ENCODE measurements at places on chromosomes 1 and 21. TPM values are rescaled to one million over a fixed set of nuclear protein-coding genes. Genes with fewer than 3 reads are reported as not detected.

Gene SMPDL3B
- total RNA-seq, result not detected

DNA sequence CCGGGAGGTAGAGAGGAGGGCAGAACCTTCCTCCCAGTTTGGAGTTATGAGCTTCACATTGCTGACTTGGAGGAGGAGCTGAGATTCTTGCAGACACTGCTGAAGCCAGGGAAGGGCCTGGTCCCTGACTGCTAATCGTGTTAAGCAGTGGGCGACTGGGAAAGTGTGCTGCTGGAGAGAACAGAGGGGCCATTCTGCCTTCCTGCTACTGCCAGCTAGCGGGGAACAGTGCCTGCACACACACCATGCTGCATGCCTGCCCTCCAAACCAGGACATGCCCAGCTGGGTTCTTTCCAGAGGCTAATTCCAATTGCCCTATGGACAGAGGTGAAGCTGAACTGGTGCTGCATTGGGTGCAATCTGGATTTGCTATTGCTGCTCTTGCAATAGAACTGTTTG is 281.4 kb downstream of the AJAP1 start:
- H3K27me3 ChIP-seq, result no peaks in the 10 kb centered on the region
- DNase-seq, result no peak
- H3K27ac ChIP-seq, result no peak overlapping the region
- no peaks in the 10 kb centered on the region for H3K4me1 ChIP-seq
- H3K36me3 ChIP-seq, result no peaks in the 10 kb centered on the region
- no peak overlapping the region for H3K4me3 ChIP-seq

DNA sequence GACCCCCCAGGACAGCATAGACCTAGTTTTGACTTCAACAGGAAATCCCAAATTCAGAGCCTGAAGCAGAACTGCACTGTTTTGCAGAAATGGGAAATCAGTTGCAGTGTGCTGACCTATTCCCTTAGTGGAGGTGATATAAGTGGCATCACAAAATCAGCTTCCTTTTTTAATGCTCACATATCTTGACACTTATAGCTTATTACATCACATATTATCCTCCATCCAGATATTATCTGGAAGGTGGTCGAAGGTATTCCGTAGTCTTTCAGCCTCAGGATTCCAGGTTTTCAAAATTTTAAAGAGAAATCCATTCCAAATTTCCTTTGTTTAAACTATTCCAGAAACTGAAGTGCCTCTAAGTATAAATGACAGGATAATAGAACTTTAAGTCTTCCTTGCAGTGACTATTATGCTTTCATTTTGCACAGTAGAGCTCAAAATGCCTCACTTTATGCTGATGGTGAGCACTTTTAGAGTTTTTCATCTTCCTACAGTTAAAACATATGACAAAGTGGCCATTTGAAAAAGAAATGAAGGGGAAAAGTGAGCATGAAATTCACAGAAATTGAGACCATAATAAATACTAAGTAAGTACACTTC is 106.4 kb upstream of the DPYD start:
- H3K4me3 ChIP-seq, result no peak overlapping the region
- H3K4me1 ChIP-seq, result peaks cover 27% of the 10 kb centered on the region
- H3K27ac ChIP-seq, result no peak overlapping the region
- no peaks in the 10 kb centered on the region for H3K36me3 ChIP-seq

- no peak overlapping the region for H3K27ac ChIP-seq
- no peaks in the 10 kb centered on the region for H3K36me3 ChIP-seq
- no peak overlapping the region for H3K4me3 ChIP-seq
- H3K27me3 ChIP-seq, result 0 out of 2 replicates have a peak, but pooled peaks cover 2% of the 10 kb centered on the region
- no peak for DNase-seq
- H3K4me1 ChIP-seq, result no peaks in the 10 kb centered on the region
Observed at GRCh38 chr1:214124915-214125314, 137.1 kb downstream of the PROX1 start.

DNA sequence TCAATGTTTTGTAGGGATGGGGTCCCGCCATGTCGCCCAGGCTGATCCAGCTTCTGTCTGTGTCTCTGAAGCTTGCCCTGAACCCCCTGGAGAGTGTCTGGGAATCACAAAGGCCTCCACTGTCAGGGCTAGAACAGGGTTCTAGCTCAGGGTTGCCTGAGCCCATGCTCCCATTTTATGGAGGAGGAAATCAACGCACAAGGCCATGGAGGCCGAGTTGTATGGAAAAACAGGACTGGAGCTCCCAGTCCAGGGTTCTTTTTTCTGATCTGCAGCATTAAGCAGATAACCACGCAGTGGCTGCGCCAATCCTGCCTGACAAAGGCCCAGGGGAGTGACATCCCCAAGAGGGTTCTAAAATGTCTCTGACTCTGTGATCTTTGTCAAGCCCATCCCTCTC is 67.6 kb upstream of the NBPF3 start:
- no peaks in the 10 kb centered on the region for H3K36me3 ChIP-seq
- H3K27me3 ChIP-seq, result no peaks in the 10 kb centered on the region
- no peak overlapping the region for H3K4me3 ChIP-seq
- H3K4me1 ChIP-seq, result peaks cover 19% of the 10 kb centered on the region

Gene PRAMEF25
- total RNA-seq, result not detected

- no peaks in the 10 kb centered on the region for H3K27me3 ChIP-seq
- H3K4me1 ChIP-seq, result peaks cover 17% of the 10 kb centered on the region
- H3K36me3 ChIP-seq, result peaks cover 8% of the 10 kb centered on the region
- no peak for DNase-seq
- no peak overlapping the region for H3K27ac ChIP-seq
Observed at GRCh38 chr1:36247538-36247937, 23.3 kb downstream of the THRAP3 start.

Gene DDR2
- 0.43 TPM for total RNA-seq

Gene HAPLN2
- 0.47 TPM for total RNA-seq

- H3K27ac ChIP-seq, result no peak overlapping the region
- no peaks in the 10 kb centered on the region for H3K4me1 ChIP-seq
- DNase-seq, result no peak
- H3K36me3 ChIP-seq, result no peaks in the 10 kb centered on the region
- H3K27me3 ChIP-seq, result no peaks in the 10 kb centered on the region
- no peak overlapping the region for H3K4me3 ChIP-seq
Observed at GRCh38 chr1:164785841-164786534, 227.0 kb downstream of the PBX1 start.

GRCh38 chr1:2468041-2468472 is 8.0 kb upstream of the PLCH2 start:
- H3K27ac ChIP-seq, result no peak overlapping the region
- no peaks in the 10 kb centered on the region for H3K27me3 ChIP-seq
- H3K4me3 ChIP-seq, result no peak overlapping the region
- peak; percentile 81 for DNase-seq
- peaks cover 8% of the 10 kb centered on the region for H3K4me1 ChIP-seq

Gene KLHL17
- total RNA-seq, result 13.9 TPM

GRCh38 chr21:33067457-33067856 is 2.5 kb upstream of the OLIG1 start:
- no peak overlapping the region for H3K27ac ChIP-seq
- DNase-seq, result peak; percentile 72
- H3K4me1 ChIP-seq, result peaks cover 18% of the 10 kb centered on the region
- H3K4me3 ChIP-seq, result no peak overlapping the region
- no peaks in the 10 kb centered on the region for H3K27me3 ChIP-seq
- H3K36me3 ChIP-seq, result no peaks in the 10 kb centered on the region

Gene PLD5
- total RNA-seq, result not detected

GRCh38 chr21:28636752-28637691 is 355.7 kb downstream of the LTN1 start:
- peak; percentile 22 for DNase-seq
- H3K27me3 ChIP-seq, result no peaks in the 10 kb centered on the region
- no peaks in the 10 kb centered on the region for H3K4me1 ChIP-seq
- no peak overlapping the region for H3K4me3 ChIP-seq
- no peak overlapping the region for H3K27ac ChIP-seq

DNA sequence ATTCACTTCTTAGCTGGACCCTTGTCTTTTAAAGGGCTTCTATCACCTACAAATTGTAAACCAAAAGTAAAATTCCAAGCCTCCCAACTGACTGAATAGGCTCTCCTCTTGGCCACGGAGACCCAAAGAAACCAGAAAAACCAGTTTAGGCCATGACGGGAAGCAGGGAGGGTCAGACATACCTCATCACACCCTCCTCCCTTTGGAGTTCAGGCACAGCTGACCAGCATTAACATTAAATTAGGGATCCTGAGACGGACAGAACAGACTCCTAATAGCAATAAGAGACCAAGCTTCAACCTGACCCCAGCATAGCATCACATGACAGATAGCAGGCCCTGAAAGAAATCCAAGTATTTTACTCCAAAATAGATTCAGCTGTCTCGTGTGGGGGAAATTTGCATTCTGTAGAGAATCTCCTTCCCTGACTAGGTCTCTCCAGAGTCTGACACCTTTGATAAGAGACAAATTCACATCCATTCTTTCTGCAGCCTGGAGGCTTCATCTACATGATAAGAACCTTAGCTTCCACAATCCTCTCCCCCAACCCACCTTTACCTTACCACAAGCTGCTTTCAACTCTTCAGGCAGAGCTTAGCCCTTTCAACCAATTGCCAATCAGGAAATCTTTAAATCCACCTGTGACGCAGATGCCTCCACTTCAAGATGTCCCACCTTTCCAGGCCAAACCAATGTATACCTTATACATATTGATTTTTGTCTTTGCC is 177.1 kb upstream of the RAB4A start:
- no peaks in the 10 kb centered on the region for H3K27me3 ChIP-seq
- peaks cover 9% of the 10 kb centered on the region for H3K4me1 ChIP-seq
- no peak overlapping the region for H3K4me3 ChIP-seq
- no peak for DNase-seq

DNA sequence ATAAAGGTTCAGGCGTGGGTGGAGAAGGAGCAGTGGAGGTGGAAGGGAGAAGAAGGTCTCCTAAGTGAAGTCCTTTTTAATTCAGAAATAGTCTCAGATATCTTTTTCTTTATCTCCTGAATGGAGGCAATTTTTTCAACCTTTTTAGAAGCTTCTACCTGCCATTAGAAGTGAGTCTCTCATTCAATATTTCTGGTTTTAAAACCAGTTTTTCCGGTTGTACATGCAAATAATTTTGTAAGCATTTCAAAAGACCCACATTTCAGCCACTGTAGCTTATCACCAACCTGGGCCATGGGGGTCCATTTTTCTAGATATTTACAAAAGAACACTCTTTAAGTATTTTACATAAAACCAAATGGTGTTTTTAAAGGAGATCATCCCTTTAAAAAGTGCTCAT is 1280.2 kb downstream of the NCAM2 start:
- H3K36me3 ChIP-seq, result no peaks in the 10 kb centered on the region
- H3K4me3 ChIP-seq, result no peak overlapping the region

GRCh38 chr1:228293393-228293792 is 85.5 kb downstream of the OBSCN start:
- no peak overlapping the region for H3K27ac ChIP-seq
- no peaks in the 10 kb centered on the region for H3K4me1 ChIP-seq
- no peak overlapping the region for H3K4me3 ChIP-seq
- H3K27me3 ChIP-seq, result no peaks in the 10 kb centered on the region

GRCh38 chr21:27429710-27430341 is 462.9 kb upstream of the ADAMTS5 start:
- H3K36me3 ChIP-seq, result no peaks in the 10 kb centered on the region
- no peaks in the 10 kb centered on the region for H3K4me1 ChIP-seq
- no peak overlapping the region for H3K27ac ChIP-seq

GRCh38 chr1:64469977-64470664 is at the start of gene CACHD1:
Gene CACHD1, plus strand, starts transcription at chr1:64470129. Its CDS starts 616 bp downstream, at chr1:64470745.
- H3K27me3 ChIP-seq, result no peaks in the 10 kb centered on the region
- no peak within 1 kb of the TSS for H3K4me3 ChIP-seq
- no peak within 1 kb of the TSS for H3K27ac ChIP-seq
- no peak for DNase-seq

- no peak for DNase-seq
- no peak overlapping the region for H3K27ac ChIP-seq
- no peaks in the 10 kb centered on the region for H3K36me3 ChIP-seq
- H3K4me3 ChIP-seq, result no peak overlapping the region
Observed at GRCh38 chr1:68725001-68725752, 228.3 kb upstream of the DEPDC1 start.

- H3K27me3 ChIP-seq, result no peaks in the 10 kb centered on the region
- DNase-seq, result no peak
- no peak overlapping the region for H3K27ac ChIP-seq
Observed at GRCh38 chr1:209766051-209766450, 10.2 kb downstream of the TRAF3IP3 start.

Gene KCNN3
- 50.0 TPM for total RNA-seq
